Activated CD4-positive, alpha-beta T cell treated with anti-CD3 and anti-CD28 coated beads, Interleukin-2, amount 50 U/mL, for 24 hours (primary cell): ENCODE measurements at places on chromosomes 12 and 14.
A peak's percentile ranks its signal among the peaks of the same experiment; 100 is the strongest.

- no peak for DNase-seq
These were observed 9.3 kb downstream of the SYNE3 start for GRCh38 chr14:95507174-95507573.

GRCh38 chr14:67749341-67750084, 47.8 kb downstream of the RDH12 start:
- no peak for DNase-seq

GRCh38 chr12:12488823-12489550, 73.7 kb downstream of the DUSP16 start:
- DNase-seq, result no peak

- DNase-seq, result no peak
These were observed 6.4 kb upstream of the RAD52 start for GRCh38 chr12:955939-956338.

DNA sequence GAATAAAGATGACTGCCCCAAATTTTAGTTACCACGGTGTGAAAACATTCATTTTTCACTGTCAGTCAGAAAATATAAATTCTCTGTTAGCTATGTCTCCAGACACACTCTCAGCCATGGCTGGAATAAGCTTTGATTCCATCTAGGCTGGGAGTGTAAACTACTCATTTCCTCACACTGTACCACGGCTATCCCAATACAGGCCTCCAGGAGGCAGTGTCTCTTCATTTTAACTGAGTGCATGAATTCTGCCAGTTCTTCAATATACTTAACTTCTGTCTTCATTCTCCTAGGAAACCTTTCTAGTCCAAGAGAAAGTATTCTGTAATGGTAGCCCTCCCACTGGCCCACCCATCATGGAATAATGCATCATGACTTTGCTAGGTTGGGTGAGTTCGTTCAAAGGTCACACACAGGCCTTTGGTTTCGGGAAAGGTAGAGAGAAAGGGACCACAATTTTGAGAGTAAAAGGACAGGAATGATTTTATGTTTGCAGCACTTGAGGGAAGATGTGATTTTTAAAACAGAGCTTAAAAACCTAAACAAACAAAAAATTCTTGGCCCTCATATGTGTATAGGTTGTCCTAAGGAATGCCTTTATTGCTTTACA, 381.1 kb downstream of the SEC23A start:
- DNase-seq, result no peak

- DNase-seq, result no peak
These were observed 234.7 kb downstream of the ADGRD1 start for GRCh38 chr12:131188131-131189050.

DNA sequence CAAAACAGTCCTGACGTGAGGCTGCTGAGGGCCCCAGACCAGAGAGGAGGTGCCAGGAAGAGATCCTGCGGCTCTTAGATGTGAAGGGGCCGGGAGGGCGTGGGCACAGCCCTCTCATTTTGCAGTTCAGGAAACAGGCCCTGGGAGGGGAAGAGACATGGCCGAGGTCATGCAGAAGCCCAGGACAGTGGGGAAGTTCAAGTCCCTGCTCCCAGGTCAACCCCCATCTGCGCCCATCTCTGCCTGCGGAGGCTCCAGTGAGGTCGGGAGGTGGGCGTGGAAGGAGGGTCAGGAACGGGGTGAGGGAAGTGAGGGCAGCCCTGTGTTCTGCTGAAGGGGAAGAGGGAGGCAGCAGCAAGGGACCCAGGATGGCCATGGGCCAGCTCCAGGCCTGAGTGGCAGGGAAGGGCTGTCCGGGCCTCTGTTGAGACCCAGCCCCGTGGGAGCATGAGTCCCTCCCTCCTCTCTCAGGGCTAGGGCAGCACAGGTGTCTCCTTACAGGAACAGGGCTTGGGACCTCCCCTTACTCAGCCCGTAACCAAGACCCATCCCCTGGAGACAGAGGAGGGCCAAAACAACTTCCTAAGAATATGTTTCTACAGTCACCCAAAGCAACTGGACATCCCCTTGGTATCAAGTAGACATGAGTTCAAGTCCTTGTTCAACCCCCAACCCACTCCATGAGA, 90.8 kb downstream of the LGMN start:
- DNase-seq, result no peak

DNA sequence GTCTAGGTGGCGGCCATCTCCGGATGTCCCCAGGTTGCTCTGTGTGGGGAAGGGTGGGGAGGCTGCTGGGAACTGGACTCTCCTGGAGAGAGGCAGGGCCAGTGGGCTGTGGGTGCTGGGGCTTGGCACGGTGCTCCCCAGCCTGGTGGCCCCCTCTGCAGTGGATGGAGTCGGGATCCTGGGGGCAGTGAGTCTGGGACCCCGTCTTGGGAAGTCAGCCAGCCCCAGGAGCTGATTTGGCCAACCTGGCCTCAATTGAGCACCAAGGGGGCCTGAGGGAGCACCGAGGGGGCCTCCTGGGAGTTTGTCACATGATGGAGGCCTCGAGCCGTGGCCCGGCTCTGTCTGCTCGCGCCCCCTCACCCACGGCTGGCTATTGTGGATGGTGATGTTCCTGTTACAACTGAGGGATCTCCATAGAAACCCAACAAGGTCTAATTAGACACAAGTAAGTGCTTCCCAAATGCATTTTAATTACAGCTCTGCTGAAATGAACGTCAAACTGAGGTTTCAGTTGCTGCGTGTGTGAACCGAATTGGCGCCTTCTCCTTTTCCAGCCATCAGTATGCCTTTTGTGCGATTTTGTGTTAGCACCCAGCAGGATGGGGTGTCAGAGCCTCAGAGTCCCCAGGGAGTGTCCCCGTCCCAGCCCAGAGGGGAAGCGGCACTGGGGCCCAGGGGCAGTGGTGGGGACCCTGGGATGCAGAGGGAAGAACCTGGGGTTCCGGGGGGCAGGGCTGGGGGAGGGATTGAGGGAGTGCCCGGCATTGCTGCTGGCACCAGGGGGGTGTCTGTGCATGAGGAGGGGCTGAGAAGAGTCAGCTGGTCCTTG, 71.8 kb downstream of the KIF26A start:
- no peak for DNase-seq

- no peak for DNase-seq
These were observed 26.6 kb upstream of the PTPRB start for GRCh38 chr12:70663838-70664237.

GRCh38 chr12:115382681-115383080, 698.7 kb upstream of the TBX3 start:
- DNase-seq, result no peak

GRCh38 chr14:106530423-106531107, 1004.2 kb downstream of the TMEM121 start:
- DNase-seq, result peak; percentile 37

DNA sequence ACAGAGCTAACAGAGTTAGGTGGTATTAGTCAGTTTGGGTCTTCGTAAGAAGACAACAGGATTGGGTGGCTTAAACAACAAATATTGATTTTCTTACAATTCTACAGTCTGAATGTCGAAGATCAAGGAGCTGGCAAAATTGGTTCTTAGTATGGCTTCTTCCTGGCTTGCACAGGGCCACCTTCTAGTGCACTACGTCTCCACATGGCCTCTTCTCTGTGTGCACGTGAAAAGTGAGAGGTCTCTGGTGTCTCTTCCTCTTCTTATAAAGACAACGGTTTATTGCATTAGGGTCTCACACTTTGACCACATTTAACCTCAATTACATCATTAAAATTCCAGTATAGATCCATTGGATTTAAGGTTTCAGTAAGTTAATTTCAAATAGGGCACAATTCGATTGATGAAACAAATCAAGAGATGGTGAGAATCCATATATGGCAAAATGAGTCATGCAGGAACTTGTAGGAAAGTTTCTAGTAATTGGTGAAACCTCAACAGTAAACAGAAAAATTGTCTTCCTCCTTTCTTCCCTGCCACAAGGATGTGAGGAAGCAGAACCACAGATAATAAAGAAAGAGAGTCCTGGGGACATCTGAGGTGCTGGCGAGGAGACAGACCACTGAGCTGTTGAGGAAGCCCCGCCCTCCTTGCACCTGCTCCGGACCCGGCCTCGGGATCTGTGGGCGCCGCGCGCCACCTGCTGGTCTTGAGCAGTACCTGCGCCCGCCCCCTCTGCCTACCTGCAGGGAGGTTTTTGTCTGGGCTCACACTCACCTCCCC, 846.7 kb downstream of the TMEM121 start:
- DNase-seq, result peak; percentile 61

GRCh38 chr14:54627540-54628363, 60.8 kb downstream of the SAMD4A start:
- no peak for DNase-seq
